Esophagus muscularis mucosa (tissue), 4 donors: ENCODE measurements at places on chromosomes 5 and 9. TPM values are rescaled to one million over a fixed set of nuclear protein-coding genes. Genes with fewer than 3 reads are reported as not detected.

GRCh38 chr5:88819301-88819999 lies 63.5 kb downstream of the MEF2C start:
- no peak for DNase-seq
- no peak overlapping the region for H3K4me3 ChIP-seq
- H3K4me1 ChIP-seq: peaks cover 9% of the 10 kb centered on the region
- no peaks in the 10 kb centered on the region for H3K27me3 ChIP-seq

DNA sequence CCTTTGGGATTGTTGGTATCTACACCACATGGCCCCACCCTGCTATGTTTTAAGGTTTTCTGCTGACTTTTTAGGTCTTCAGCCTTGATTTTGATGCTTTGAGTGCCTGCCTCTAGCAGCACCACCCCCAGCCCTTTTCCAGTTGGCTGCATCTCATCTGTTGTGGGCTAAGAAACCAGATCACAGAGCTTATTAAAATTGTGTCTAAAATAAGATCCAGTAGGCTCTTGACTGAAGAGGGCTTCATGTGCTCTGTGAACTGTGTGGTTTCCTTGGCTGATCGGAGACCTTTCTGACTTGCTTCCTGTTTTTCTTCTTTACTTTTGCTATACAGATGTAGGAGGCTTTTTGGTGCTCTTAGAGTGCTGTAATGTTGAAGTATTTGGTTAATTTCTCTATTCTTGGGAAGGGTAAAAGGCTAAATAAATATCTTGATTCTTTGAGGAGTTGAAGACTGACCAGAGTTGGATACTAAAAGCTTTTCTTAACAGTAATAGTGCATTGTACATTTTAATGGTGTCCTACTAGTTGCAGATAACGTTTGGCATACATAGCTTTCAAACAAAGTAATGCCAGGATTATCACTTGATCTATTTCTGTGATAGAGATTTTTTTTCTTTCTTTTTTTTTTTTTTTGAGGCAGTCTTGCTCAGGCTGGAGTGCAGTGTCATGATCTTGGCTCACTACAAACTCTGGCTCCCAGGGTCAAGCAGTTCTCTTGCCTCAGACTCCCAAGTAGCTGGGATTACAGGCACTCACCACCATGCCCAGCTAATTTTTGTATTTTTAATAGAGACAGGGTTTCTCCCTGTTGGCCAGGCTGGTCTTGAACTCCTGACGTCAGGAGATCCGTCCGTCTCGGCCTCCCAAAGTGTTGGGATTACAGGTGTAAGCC lies 4.5 kb downstream of the UBE2D2 start:
- DNase-seq: no peak
- no peaks in the 10 kb centered on the region for H3K27me3 ChIP-seq
- H3K36me3 ChIP-seq: peaks cover 12% of the 10 kb centered on the region
- peak overlapping the region; percentile 30 for H3K27ac ChIP-seq

- no peak for DNase-seq
- H3K27ac ChIP-seq: no peak overlapping the region
- H3K4me1 ChIP-seq: no peaks in the 10 kb centered on the region
- H3K27me3 ChIP-seq: no peaks in the 10 kb centered on the region
- no peak overlapping the region for H3K4me3 ChIP-seq
Observed at GRCh38 chr5:92917044-92917443, 664.0 kb downstream of the NR2F1-AS1 start.

DNA sequence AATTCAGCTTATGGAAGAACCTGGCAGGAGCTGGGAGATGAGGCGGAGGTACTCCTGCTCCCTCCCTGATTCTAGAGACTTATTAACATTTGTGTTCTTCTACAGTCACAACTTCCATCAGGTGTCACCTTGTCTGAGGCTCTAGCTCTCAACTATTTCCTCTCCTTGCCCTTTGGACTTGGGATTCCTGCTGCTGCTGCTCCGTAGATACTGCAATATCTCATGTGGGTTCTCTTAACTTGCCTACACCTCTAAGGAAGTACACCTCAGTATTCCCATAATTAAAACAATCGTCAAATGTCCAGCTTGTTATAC lies 21.2 kb downstream of the ANXA1 start:
- H3K4me3 ChIP-seq: no peak overlapping the region
- no peak for DNase-seq
- no peaks in the 10 kb centered on the region for H3K4me1 ChIP-seq
- no peaks in the 10 kb centered on the region for H3K27me3 ChIP-seq

DNA sequence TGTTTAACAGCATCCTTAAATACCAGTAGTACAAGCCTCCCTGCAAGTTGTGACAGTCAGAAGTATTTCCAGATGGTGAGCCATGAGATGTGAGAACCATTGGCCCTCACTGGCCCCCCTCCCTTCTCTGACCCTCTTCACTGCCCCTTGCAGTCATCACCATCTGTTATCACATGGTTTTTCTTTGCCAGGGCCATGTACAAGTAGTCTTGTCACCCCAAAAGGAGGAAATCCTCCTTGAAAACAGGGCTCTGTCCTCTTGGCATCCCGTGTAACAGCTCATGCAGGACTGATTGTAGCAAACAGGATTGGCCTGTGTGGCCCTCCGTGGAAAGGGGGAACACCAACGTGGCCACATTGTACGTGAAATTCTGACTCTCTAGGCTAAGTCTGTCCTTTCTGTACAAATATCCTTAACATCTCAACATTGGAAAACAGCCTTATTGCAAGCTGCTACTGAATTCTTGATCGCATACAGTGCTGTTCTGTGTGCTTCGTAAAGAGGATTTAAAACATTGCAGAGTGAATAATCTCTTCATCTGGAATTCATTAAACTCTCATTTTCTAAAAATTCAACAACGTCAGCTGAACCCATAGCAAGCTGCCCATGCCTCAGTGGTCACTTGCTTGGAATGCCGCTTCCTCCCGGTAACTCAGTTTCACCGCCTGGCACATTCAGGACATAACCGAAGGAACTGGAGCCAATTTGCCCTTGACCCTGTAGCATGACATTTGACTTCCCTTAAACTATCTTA lies 171.7 kb downstream of the ATPSCKMT start:
- no peaks in the 10 kb centered on the region for H3K36me3 ChIP-seq
- no peak for DNase-seq

DNA sequence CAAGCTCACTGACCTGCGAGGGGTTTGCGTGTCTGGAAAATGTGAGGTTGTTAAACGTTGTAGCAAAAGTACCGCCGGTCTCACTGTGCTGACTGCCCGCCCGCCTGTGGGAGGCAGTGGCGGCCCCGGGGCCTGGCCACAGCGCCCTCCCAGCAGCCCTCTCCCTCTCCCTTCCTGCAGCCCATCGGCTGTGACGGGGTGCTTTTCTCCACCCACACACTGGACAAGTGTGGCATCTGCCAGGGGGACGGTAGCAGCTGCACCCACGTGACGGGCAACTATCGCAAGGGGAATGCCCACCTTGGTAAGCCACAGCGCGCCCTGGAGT lies 6.2 kb downstream of the ADAMTSL2 start:
- H3K27ac ChIP-seq: no peak overlapping the region
- peaks cover 42% of the 10 kb centered on the region for H3K4me1 ChIP-seq
- H3K36me3 ChIP-seq: peaks cover 12% of the 10 kb centered on the region
- H3K4me3 ChIP-seq: no peak overlapping the region

GRCh38 chr9:806285-807156 lies 35.0 kb upstream of the DMRT1 start:
- no peaks in the 10 kb centered on the region for H3K27me3 ChIP-seq
- DNase-seq: no peak
- H3K36me3 ChIP-seq: no peaks in the 10 kb centered on the region
- no peak overlapping the region for H3K4me3 ChIP-seq
- H3K27ac ChIP-seq: no peak overlapping the region
- H3K4me1 ChIP-seq: peaks cover 12% of the 10 kb centered on the region

DNA sequence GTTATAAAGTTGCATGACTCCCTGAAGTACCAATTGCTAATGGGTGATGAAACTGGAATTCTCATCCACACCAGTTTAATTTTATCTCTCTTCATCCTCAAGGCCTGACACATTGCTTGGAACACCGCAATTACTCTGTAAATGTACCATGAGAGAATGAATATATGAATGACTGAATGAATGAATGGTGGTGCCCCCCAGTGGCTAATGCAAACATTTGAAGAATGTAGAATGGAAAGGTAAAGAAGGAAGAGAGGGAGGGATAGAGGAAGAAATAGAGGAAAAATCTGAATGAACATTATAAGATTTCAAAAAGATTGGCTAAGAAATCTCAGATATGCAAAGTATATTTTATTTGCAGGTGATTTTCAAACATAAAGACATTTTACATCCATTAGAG lies 13.1 kb downstream of the PAPPA start:
- no peak overlapping the region for H3K4me3 ChIP-seq
- no peaks in the 10 kb centered on the region for H3K27me3 ChIP-seq
- no peak overlapping the region for H3K27ac ChIP-seq
- H3K4me1 ChIP-seq: no peaks in the 10 kb centered on the region
- DNase-seq: no peak

DNA sequence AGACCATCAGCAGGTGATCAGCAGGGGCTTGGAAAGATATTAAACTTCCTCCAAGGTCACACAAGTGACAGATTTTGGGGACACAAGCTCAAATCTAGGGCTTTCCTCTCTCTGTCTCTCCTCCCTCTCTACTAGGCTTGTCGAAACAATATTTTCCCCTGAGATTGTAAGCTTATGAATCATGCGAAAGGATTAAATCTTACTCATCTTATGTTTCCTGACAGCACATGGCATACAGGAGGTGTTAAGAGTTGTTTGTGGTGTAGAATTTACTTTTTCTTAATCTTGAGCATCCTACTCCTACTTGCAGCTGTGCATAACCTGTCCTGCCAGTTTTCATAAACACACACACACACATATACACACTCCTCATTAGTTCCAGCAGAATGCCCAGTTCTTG lies 186.3 kb downstream of the MARCHF11 start:
- H3K36me3 ChIP-seq: no peaks in the 10 kb centered on the region
- no peak overlapping the region for H3K4me3 ChIP-seq
- no peak for DNase-seq
- no peaks in the 10 kb centered on the region for H3K27me3 ChIP-seq

DNA sequence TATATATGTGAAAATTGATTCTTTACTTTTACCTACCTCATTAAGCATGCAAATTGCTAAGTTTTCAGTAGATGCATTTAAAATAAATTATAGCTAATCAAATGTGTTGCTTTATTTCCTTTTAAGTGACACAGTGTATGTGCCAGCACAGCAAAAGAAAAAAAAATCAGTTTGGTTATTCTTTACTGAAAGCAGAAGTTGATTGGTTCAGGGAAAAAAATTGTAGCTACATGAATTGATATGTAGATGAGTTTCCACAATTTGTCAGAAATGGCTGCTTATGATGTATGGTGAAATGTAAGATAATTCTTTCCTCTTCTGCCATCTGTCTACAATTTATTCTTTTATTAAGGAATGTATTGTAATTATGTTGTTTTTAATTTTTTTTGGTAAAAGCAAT lies 57.8 kb downstream of the PARP8 start:
- H3K4me3 ChIP-seq: no peak overlapping the region
- H3K27ac ChIP-seq: no peak overlapping the region
- H3K36me3 ChIP-seq: no peaks in the 10 kb centered on the region
- no peak for DNase-seq
- H3K27me3 ChIP-seq: no peaks in the 10 kb centered on the region

- peaks cover 18% of the 10 kb centered on the region for H3K4me1 ChIP-seq
- H3K4me3 ChIP-seq: no peak overlapping the region
- H3K36me3 ChIP-seq: peaks cover 11% of the 10 kb centered on the region
- no peak overlapping the region for H3K27ac ChIP-seq
- H3K27me3 ChIP-seq: no peaks in the 10 kb centered on the region
Observed at GRCh38 chr5:55415071-55415470, 107.3 kb downstream of the MTREX start.

DNA sequence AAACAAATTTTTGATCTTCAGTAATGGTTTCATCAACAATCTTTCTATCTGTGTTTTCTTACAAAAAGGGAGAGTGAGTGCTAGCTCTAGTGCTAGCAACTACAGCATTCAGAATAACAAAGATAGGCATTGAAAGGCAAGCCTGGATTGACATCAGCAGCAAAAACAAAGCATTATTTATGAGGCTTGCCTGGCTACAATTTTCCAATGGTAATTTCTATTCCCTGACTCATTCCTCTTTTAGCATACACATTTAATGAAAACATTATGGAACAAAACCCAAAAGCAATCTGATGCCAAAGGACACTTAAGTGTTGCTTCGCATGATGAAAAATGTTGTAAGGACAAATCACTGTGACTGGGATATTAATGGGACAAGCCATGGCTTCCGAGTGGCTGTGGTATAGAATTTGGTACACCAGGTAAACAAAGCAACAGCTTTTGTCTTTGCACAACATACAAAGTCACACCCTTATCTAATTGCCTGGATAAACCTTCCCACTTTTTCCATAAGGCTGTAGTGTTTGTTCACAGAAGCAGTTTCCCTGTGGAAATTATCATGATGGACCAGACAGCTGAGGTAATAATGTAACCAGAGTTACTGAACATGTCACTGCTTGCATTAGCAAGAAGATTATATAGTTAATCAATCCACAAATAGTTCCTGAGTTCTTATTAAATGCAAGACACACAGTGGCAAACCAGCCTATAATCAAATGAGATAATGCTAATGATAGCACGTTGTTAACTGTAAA lies 179.8 kb upstream of the EDIL3 start:
- H3K4me3 ChIP-seq: no peak overlapping the region
- no peak overlapping the region for H3K27ac ChIP-seq
- no peaks in the 10 kb centered on the region for H3K27me3 ChIP-seq
- no peaks in the 10 kb centered on the region for H3K36me3 ChIP-seq
- no peak for DNase-seq

GRCh38 chr9:13939134-13939533 lies 374.8 kb downstream of the NFIB start:
- H3K4me3 ChIP-seq: no peak overlapping the region
- peaks cover 6% of the 10 kb centered on the region for H3K4me1 ChIP-seq
- no peak for DNase-seq
- no peaks in the 10 kb centered on the region for H3K27me3 ChIP-seq
- H3K27ac ChIP-seq: no peak overlapping the region

DNA sequence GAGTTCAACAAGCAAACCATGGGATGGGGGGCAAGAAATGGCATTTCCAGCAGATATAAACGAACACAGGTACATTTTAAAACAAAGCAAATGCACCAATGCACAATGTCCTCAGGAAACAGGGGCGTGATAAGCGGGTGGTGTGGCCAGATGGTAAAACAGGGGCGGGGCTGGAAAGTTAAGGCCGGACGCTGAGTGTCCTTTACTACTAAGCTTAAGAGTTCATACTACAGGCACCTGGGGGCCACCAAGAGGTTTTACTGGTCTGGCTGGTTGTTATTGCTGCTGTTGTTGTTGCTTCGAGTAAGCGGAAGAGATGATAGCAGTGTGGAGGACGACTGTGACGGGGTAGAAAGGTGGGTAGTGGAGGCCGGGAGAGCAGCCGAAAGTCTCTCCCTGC lies 99.8 kb downstream of the ATPSCKMT start:
- no peaks in the 10 kb centered on the region for H3K36me3 ChIP-seq
- H3K4me1 ChIP-seq: no peaks in the 10 kb centered on the region
- peaks cover 10% of the 10 kb centered on the region for H3K27me3 ChIP-seq
- no peak overlapping the region for H3K4me3 ChIP-seq

GRCh38 chr5:34411470-34412346 lies 244.4 kb upstream of the RAI14 start:
- H3K4me3 ChIP-seq: no peak overlapping the region
- no peaks in the 10 kb centered on the region for H3K4me1 ChIP-seq
- H3K27me3 ChIP-seq: no peaks in the 10 kb centered on the region
- H3K27ac ChIP-seq: no peak overlapping the region
- DNase-seq: no peak

GRCh38 chr9:104074876-104075275 lies 19.2 kb upstream of the SMC2 start:
- H3K27me3 ChIP-seq: no peaks in the 10 kb centered on the region
- H3K36me3 ChIP-seq: no peaks in the 10 kb centered on the region
- peak overlapping the region; percentile 61 for H3K27ac ChIP-seq
- DNase-seq: no peak

Gene NUTM2G
- not detected for total RNA-seq

Gene GLRA1
- not detected for total RNA-seq

Gene INSYN2B
- total RNA-seq: not detected

Gene TSSK1B
- under 0.01 TPM for total RNA-seq

Gene PCDHA2
- total RNA-seq: 0.42 TPM

Gene SPATA31D4
- total RNA-seq: not detected

Gene NR4A3
- total RNA-seq: 1.2 TPM

Gene FOXD1
- total RNA-seq: 5.0 TPM
